ENCODE measurements at places on chromosomes 13 and 19. TPM values are rescaled to one million over a fixed set of nuclear protein-coding genes. Genes with fewer than 3 reads are reported as not detected.

Gene VAV1
- total RNA-seq: under 0.01 TPM

Gene SIGLEC5
- not detected for total RNA-seq

Gene ZNF460
- total RNA-seq: 57.8 TPM

GRCh38 chr19:33163481-33163880 lies 30.6 kb upstream of the LRP3 start:
- no peak for DNase-seq
